Kidney tubule cell (primary cell): ENCODE measurements at places on chromosomes 3 and 15.

DNA sequence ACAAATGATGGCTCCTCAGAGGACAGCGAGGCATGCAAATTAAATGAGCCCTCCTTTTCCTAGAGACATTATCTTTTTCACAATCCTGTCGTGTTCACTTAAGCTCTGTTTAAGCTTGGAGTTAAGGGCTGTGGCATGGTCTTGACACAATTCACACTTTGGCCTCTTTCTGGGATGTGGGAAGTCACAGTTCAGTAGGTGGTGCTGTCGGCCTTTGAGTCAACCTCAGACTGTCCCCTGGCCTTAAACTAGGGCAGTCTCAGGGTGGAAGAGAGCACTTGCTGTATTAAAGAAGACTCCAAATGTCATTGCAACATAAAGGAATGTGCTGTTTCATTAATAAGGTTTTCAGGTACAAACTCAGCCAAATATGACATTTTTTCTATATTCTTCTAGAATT, 351.0 kb downstream of the MCTP2 start:
- DNase-seq, result peak; percentile 16

- DNase-seq, result no peak
These were observed 3.0 kb downstream of the XIRP1 start for GRCh38 chr3:39189150-39189958.

DNA sequence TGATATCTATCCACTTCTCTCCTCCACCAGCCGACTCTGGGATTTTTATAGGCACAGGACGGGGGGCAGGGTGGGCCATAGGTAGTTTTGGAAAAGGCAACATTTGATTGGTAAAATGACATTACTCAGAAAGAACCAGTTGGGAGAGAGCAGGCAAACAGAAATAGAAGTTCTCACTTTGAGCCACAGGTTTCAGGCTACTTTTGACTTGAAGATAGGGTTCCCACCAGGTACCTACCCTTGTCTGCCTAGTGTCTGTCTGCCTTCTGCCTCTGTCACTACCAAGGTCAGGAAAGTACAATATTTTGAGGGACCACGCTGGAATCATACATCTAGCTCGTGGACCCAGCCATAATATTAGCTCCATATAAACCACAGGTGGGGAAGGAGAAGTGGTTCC, 412.9 kb upstream of the GRM7 start:
- DNase-seq, result no peak

DNA sequence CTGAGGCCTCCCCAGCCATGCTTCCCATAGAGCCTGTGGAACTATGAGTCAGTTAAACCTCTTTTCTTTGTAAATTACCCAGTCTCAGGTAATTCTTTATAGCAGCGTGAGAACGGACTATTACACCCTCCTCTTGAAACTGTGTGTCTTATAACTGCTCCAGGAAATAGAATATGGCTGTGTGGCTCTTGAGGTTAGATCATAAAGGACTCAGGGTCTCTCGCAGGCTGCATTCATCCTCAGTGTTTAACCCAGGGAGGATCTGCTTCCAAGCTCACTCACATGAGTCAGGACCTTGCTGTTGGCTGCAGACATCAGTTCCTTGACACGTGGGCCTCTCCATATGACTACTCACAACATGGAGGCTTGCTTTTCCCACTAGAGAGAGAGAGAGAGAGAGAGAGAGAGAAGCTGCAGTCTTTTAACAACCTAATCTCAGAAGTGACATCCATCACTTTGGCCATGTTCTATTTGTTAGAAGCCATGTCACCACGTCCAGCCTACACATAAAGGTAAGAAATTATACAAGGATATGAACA, 114.3 kb upstream of the UBE2E1 start:
- no peak for DNase-seq

DNA sequence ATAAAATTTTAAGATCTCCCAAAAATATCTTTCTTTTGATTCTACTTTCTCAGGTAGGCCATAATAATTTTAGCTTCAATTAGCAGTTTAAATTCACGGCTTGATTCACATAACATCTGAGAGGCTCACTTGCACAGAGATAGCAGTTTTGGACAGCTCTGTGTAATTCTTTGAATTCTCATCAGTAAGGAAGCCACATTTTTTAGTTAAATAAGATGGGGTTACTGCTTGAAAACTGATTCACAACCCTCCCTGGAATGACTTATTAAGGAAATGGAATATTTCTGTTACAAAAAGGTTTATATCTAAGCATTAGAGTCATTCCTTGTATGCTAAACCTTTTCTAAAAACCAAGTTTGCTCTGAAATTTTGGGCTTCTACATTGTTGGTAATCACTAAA, 212.7 kb downstream of the ALCAM start:
- no peak for DNase-seq

DNA sequence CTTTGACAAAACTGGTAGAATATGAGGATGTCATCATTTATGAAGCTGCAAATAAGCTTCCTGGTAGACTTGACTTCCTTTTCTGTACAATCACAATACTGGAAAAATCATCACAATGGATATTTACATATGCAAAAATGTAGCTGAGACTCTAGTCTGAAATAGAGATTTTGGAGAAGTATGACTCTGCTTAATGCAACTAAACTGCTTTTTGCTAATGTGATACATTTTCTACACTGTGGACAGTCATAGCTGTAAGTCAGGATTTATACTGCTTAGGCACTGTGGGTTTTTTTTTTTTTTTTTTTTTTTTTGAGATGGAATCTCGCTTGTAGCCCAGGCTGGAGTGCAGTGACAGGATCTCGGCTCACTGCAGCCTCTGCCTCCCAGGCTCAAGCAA, 34.5 kb upstream of the ST3GAL6 start:
- DNase-seq, result no peak

DNA sequence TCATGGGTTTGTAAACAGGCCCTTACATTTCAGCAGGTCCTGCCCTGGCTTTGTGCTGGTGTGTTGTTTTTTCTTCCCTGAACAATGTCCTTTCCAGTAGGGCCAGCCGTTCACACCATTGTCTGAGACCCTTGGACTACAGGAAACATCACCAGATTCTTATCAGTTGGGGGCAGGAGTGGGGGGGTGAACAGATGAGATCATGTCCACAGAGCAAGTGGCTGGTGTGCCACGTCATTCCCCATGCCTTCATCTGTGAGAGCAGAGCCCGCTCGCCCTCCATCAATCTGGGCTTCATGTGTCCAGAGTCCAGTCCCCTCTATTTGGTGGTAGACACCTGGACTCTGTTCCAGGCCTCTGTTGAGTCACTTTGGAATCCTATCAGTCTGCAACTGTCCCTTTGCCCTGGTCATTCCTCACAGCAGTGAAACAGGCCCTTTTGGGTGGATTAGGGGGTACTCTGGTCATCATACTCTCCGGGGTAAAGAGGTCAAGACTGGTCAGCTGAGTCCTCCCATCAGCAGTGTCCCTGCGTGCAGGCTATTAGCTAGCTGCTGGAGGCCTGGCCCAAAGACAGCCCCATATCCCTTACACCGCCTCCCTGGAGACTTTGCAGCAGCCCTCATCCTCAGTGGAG, 15.0 kb downstream of the SEMA3G start:
- DNase-seq, result no peak

DNA sequence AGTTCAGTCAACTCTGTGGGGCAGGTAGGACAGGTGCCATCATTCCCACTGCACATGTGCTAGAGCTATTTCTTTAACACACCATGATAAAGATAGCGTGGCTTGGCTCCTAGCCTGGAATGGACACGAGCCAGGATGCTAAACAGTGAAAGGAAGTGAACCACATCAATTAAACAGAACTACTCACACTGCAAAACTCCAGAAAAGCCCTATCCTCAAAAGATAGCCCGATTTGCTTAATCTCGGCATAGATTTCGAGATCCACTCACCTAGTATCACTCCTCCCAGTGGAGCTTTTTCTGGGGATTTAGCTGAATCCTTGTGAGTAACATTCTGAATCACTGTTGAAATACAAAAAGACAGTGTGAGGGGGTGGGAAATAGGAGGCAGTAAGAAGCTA, 118.0 kb downstream of the ABI3BP start:
- peak; percentile 74 for DNase-seq

DNA sequence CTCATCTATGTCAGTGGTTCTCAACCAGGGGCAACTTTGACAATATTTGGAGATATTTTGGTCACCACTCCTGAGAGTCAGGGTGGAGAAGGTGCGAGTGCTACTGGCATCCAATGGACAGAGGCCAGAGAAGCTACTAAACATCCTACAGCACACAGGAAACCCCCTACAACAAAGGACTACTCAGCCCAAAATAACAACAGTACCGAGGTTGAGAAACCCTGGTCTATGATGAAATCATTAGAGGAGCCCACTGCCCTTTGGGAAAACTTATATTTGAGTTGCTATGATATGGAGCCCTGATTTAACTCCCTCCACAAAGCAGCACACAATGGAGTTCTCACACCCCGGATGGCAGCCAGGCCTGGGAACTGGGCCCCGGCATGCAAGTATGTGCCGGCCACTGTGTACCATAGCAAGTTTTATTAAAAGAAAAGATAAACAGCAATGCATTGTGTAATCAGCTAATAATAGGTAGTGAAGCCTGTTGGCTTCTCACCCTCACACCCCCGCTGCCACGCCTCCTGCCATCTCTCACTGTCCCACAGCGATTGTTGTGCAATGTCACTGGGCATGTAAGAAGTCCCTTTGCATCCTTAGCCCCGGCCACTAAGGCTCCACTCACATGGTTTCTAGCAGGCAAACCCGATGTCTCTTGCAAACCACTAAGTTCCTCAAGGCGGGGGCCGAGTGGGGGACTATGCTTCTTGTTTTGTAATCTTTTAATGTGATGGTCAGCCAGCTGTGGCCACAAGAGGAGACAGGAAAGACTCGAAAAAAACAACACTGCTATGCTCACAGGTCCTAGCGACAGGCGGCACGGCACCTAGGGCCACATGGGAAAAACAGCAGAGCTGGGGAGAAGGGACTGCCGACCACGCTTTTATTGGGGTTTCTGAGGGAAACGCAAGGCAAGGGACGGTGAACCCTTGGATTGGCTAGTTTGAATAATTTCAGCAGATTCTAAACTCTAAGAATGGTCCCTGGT, 110.0 kb downstream of the AQP9 start:
- no peak for DNase-seq

- no peak for DNase-seq
These were observed 30.5 kb downstream of the CD47 start for GRCh38 chr3:108060331-108060730.

DNA sequence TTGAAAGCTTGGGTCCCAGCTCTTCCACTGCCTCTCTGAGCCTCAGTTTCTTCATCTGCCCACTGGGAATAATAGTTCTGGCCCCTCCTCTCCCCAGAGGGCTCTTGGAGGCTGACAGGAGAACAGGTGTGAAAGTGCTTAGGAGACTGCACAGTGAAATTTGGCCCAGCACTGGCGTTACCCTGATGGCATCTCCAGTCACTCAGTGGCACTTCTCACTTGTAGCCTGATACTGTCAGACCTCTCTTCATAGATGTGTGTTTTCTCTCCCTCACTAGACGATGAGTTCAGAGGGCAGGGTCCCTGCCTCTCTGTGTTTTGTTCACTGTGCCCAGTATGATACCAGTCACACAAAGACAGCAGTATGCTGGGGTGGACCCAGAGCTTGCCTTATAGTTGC, 22.2 kb upstream of the IGDCC3 start:
- no peak for DNase-seq

- DNase-seq, result no peak
These were observed 28.2 kb upstream of the TRIM59 start for GRCh38 chr3:160477750-160478149.

DNA sequence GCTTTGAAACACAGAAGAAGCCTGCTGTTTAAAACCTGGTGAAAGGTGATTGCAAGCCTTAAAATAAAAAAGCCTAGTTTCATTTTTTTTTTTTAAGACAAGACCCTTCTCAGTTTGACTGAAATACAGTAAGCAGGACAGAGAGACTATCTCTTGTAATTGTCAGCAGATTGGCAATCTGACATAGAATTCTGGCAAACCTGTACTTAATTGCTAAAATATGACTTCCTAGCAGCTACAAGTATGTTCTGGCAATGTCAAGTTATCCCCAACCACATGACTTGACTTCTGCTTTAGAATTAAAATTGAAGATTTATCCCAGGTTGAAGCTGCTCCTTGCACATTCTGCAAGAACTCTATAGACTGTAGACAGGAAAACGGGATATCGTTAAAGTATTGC, 232.8 kb upstream of the NR2F2 start:
- no peak for DNase-seq

DNA sequence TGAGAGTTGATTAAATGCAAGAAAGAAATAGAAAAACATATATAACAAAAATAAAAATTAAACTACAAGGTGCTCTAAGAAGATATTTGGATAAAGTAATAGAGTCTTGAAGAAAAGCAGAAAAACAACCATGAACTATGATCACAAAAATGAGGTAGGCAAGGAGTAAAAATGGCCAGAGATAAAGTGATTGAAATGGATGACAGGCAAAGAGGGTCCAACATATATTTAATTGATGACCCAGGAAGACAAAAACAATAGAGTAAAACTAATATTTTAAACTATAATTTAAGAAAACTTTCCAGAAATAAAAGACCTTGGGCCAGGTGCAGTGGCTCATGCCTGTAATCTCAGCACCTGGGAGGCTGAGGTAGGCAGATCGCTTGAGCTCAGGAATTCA, 22.1 kb upstream of the WDR49 start:
- no peak for DNase-seq

- peak; percentile 71 for DNase-seq
These were observed 3.1 kb downstream of the KAT2B start for GRCh38 chr3:20043396-20043795.

GRCh38 chr15:99504823-99505551, 60.8 kb upstream of the MEF2A start:
- DNase-seq, result peak; percentile 33

DNA sequence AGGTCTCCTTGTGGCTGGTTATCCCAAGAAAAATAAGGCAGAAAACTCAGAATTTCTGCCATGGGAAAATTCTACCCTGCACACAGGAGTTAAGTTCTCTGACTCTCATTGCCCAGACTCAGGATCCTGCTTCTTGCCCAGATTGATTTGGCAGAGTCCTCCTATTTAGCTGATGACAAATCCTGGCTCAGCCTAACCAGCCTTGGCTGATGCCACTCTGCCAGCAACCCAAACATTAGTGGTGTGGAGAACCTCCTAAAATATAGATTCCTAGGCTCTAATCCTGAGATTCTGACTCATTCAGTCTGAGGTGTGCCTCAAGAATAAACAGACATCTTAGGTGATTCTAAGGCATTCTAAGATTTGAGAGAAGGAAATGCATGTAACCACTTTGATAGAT, 60.5 kb upstream of the ACTC1 start:
- peak; percentile 58 for DNase-seq

- no peak for DNase-seq
These were observed 7.3 kb upstream of the ISLR2 start for GRCh38 chr15:74123131-74123429.

- no peak for DNase-seq
These were observed 3.3 kb upstream of the TMEM45A start for GRCh38 chr3:100489118-100489517.
